Fibroblast of lung (primary cell): ENCODE measurements at places on chromosomes 12 and 14. TPM values are rescaled to one million over a fixed set of nuclear protein-coding genes. Genes with fewer than 3 reads are reported as not detected.

The BDKRB1 gene
- total RNA-seq: 16.7 and 22.5 TPM in 2 replicates

DNA sequence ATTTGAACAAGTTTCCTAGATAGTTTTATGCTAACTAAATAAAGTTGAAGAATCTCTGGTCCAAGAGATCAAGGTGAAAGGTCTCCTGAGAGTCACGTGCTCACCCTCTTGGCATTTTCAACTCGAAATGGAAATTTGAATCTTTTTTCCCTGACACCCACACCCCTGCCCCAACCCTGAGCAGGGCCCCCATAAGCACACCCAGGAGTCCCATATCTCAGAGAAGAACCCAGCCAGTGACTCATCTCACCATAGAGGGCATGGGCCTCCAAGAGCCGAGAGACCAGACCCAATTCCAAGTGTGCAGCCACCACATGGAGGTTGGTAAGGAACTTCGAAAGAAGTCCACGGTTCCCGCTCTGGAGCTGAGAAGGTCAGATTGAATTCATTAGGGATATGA, 32.6 kb downstream of the TEP1 start:
- no peak for DNase-seq

DNA sequence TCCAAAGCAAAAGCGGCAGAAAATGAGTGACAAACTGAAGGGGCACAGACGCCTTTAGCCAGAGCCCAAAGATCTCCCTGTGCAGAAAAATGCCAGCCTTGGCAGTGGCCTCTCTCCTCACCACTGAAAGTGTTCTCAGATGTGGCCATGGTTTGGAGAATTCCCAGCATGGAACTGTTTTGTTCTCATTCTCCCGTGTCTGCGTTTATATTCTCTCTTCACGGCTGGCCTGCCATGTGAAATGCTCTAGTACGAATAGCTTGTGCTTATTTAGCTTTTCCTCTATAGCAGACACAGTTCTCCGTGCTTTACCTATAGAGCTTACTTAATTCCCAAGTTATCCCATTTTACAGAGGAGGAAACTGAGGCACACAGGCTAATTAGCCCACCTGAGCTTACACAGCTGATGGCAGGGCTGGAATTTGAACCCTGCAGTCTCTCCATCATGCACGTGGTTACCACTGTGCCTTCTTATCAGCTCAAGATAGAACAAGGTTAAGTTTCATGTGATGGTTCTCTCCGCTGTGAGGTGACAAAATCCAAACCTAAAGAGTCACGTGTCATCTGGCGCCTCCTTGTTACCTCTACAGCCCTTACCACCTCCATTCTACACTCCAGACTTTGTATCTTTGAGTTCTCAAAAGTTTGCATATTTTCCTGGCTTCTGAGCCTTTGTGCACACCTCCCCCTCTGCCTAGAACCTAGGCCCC, 141.6 kb downstream of the GCH1 start:
- DNase-seq: no peak

- DNase-seq: no peak
Measured at GRCh38 chr14:54258382-54258781, 138.4 kb upstream of the CDKN3 start.
